GM12891 (cell line): ENCODE measurements at places on chromosomes 4 and X.

DNA sequence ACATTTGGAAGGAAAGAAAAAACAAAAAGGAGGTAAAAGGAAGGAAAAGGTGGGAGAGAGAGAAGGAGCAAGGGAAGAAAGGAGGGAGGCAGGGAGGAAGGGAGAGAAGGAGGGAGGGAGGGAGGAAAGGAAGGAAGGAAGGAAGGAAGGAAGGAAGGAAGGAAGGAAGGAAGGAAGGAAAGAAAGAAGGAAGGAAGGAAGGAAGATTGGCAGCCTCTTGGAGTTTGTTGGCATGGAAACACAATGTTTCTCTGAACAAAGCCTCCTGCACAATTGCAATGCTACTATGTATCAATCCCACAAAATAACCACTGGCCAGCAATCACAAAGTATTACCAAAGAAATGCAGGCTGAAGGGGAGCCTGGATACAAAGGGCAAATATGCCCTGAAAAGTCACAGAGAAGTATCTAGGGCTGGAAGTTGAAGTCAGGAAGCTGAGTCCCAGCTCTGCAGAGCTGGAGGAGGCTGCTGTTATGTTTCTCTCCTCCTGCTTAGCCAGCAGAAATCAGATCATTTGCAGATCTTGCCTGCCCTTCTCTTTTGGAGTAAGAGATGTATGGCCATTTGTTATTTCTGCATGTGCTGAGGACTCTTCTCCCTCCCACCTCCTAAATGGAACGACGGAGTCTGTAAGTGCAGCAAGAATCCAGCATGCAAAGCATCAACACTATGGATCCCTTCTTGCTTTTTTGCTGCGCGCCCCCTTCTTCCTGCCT, 195.9 kb upstream of the LDB2 start:
- DNase-seq, result no peak

DNA sequence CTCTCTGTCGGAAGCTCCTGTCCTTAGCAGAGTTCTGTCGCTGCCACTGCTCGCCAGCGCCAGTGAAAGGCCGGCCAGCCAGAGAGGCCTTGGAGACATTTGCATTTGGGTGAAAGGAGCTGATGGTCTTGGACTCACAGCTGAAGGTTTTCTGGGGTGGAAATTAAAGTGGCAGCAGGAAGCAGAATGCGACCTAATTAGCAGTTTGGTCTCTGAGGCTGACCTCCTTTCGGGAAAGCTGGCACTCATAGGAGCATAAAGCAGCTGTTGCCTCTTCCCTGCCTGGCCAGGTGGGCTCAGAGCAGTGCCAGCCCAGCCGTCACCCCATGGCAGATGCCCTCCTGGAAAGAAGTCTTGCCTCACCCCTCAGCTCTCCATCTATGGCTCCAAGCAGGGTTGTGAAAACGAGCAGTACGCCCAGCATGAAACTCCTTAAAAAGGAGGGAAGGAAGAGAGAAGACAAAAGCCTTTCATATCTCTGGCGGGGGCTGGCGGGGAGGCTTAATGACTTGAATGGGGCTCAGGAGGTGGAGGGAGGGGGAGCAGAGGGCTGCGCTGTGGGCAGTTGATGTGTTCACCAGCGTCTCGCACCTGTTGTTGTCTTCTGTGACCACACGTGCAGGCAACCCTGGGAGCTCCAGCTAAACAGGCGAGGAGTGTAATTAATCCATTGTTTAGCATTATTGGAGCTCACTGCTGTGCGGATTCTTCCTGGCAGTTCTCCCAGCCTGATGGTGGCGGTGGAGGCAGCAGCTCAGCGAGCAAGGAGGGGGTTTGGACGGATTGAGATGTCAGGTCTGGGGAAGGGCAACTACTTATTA, 264.0 kb downstream of the MID1IP1 start:
- DNase-seq, result no peak

GRCh38 chrX:17689971-17690409, 47.3 kb upstream of the SCML1 start:
- DNase-seq, result no peak

DNA sequence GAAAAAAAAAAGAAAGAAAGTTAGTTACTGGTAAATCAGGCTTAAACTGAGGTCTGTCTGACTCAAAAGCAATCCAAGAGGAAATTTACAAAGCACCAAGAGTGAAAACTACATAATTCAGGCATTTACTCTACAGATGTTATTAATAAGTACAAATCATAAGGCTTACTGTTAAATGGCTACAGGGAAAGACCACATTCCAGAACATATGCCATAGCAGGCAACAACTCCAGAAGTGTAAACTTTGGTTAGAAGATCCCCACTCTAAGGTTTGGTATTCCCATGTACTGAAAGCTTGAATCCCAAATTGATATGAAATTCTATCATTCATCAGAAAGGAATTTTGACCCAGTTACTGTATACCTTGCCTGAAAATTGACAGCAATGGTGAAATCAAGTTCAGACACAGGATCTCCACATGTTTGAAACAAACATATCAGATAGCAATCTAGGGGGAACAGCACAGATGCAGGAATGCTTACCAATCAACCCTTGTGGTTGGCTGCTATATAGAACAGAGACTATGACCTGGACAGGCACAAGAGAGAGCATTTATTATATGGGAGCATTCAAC, 6.6 kb downstream of the USP26 start:
- DNase-seq, result no peak

- DNase-seq, result no peak
These were observed 13.8 kb upstream of the ADAMTS3 start for GRCh38 chr4:72582853-72583252.

DNA sequence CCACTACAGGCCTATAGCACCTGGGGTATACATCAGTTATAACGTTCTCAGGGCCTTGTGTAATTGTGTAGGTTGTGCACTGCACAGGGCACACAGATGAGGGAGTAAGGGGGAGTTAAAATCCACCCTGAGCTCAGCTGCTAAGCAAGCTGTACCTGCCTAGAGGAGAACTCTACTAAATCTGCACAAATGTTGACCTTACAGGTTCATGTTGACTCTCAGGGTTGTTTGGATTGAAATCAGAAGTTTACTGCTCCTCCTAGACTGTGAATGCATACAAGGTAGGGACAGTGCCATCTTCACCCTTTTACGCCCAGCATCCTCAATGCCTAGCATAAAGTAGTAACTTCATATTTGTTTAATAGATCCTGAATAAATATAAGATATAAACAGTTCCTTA, 89.8 kb downstream of the SMARCA1 start:
- DNase-seq, result no peak

- DNase-seq, result no peak
These were observed 24.5 kb downstream of the TMSB4X start for GRCh38 chrX:12999422-12999821.

DNA sequence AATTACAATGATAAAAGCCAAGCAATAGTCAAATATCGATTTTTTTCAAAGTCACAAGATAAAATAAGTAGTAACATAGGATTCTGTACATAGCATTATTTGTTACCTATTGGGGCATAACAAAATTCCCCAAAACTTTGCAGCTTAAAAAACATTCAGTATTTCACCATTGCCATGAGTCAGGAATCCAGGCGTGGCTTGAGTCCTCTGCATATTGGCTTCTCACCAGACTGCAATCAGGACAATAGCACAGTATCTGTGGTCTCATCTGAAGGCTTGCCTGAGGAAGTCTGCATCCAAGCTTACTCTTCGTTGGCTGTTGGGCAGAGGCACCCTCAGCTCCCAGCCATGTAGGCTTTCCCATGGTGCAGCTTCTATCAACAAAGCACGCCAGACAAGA, 6.2 kb upstream of the CTBP1 start:
- no peak for DNase-seq

GRCh38 chrX:1358793-1359476, 22.4 kb downstream of the IL3RA start:
- DNase-seq, result no peak

- DNase-seq, result peak; percentile 1
These were observed 16.3 kb downstream of the L1CAM start for GRCh38 chrX:153869473-153870287.

GRCh38 chr4:47642985-47643760, 158.1 kb downstream of the ATP10D start:
- no peak for DNase-seq

DNA sequence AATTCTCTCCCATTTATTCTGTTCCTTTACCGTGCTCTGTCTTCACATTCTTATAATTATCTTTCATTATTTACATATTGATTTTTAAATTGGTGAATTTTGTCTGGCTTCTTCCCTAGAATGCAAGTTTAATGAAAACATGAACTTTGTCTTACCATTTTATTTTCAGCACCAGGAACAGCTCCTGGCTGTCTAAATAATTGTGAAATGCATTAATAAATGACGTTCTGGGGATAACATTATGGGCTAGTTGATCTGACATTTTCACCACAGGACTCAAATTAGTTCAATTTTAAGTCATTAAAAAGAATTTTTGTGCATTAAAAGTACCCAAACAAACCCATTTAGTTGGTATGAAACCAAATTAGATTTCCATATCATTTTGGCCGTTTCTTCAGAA, 97.5 kb downstream of the KCTD8 start:
- DNase-seq, result no peak

GRCh38 chrX:80223982-80224579, 196.2 kb upstream of the TENT5D start:
- DNase-seq, result no peak

- DNase-seq, result no peak
These were observed 108.8 kb downstream of the AMELX start for GRCh38 chrX:11401966-11402365.

DNA sequence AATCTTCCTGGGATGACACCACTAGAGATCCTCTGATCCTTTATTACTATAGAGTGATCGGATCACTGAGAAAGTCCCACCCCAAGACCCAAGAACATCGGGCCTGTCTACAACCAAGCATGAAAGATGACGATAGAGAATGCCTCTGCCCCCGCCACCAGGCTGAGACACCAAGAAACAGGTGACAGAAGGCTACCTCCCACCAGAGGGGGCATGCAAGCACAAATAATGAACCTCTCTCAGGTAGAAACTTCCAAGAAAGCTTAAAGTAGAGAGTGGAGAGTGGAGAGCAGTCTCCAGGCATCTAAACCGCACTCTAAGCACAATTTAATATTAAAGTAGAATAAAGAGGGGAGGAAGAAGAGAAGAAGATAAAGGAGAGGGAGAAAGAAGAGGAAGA, 402.6 kb downstream of the INPP4B start:
- DNase-seq, result no peak

- no peak for DNase-seq
These were observed at the start of gene NHSL2 for GRCh38 chrX:71910643-71910985. Gene NHSL2 (plus strand): TSS chrX:71910845.

GRCh38 chr4:118398226-118399090, 45.7 kb upstream of the PRSS12 start:
- peak; percentile 9 for DNase-seq

DNA sequence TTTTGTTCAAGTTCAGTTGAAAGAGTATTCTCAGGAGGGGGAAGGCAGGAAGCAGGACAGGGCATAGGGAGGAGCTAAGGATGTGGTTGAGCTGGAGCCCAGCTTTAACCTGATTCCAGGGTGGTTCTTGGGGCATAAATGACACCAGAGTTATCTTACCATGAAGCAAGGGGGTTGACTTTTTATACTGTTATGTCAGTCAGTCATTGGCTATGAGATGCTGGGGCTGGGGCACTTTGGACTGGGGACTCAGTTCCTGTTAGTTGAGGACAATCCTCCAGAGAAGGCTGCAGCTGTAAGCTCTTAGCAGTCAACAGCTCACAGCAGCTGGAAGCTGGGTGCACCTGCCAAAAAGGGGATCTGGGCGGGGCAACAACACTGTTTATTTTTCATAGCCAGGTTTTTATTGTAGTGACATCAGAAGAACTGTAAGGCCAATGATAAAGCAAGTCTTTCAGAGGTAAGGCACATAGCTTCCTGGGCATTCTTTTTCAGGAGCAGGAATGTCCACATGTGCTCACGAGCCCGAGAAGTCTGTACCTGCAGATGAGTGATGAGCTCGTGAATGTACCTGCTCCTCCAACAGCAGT, 78.5 kb downstream of the MID1IP1 start:
- no peak for DNase-seq

DNA sequence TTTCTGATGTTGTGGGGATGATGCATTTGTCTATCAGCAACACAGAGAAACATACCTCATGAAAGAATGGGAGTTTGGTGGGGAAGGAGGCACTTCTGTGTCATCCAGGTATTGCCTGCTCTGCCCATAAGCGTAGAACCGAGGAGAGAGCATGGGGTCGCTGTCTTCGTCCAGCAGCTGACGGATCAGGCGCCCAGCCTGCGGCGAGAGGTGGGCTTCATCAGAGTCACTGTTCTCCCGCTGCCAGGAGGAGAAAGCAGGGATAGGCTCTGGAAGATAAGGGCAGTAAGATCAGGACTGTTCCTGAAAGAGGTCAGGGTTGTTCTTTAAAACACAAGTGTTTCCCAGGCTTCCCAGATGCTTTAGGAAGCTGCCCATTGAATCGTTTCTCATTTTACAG, 52.7 kb upstream of the NAP1L5 start:
- no peak for DNase-seq

DNA sequence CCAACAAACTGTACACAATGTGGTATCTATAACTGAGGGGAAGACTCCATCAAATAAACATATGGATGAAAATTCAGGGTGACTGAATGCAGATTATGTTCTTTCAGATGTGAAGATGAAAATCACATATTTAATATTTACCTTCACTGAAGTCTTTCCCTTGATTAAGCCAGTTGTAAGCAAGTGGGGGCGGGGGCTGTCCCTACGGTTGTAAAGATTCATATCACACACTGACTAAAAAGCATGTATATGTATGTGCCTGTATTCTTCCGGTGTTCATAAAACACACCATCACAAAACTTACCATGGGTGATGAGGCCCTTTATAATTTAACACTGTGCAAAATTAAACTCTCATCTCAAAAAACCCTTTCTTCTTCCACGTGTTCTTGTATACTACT, 1.3 kb downstream of the TAB3 start:
- no peak for DNase-seq

- no peak for DNase-seq
These were observed 532.1 kb downstream of the GBA3 start for GRCh38 chr4:23224684-23225420.

- DNase-seq, result no peak
These were observed 3.6 kb upstream of the KLHL2 start for GRCh38 chr4:165203541-165204461.

GRCh38 chr4:71689822-71690221, 94.1 kb downstream of the GC start:
- no peak for DNase-seq

GRCh38 chr4:115655626-115656025, 542.2 kb upstream of the NDST4 start:
- no peak for DNase-seq

- DNase-seq, result no peak
These were observed 8.2 kb upstream of the TEX11 start for GRCh38 chrX:70916754-70917153.
